H9 (cell line): ENCODE measurements at places on chromosomes 1 and 21. TPM values are rescaled to one million over a fixed set of nuclear protein-coding genes. Genes with fewer than 3 reads are reported as not detected.

GRCh38 chr1:200473698-200474371 lies 64.0 kb upstream of the ZNF281 start:
- no peaks in the 10 kb centered on the region for H3K27me3 ChIP-seq
- no peaks in the 10 kb centered on the region; the same call in 1 of the 2 replicates for H3K4me1 ChIP-seq
- no peak for DNase-seq
- H3K36me3 ChIP-seq: peaks cover 28% of the 10 kb centered on the region
- no peak overlapping the region for H3K27ac ChIP-seq

- H3K4me1 ChIP-seq: no peaks in the 10 kb centered on the region
- H3K27ac ChIP-seq: no peak overlapping the region
- H3K4me3 ChIP-seq: no peak overlapping the region
- no peaks in the 10 kb centered on the region for H3K27me3 ChIP-seq
- no peak for DNase-seq
Observed at GRCh38 chr1:100773444-100773843, 53.9 kb downstream of the VCAM1 start.

Gene ERMAP
- total RNA-seq: 4.3 and 4.5 TPM in 2 replicates

Gene ZFP69B
- 16.2 and 17.5 TPM in 2 replicates for total RNA-seq

GRCh38 chr1:161740921-161741320 lies 8.7 kb upstream of the DUSP12 start:
- H3K27ac ChIP-seq: no peak overlapping the region
- H3K4me1 ChIP-seq: peaks cover 10% of the 10 kb centered on the region; the same call in 1 of the 2 replicates
- no peak overlapping the region for H3K4me3 ChIP-seq
- no peaks in the 10 kb centered on the region for H3K27me3 ChIP-seq
- H3K36me3 ChIP-seq: no peaks in the 10 kb centered on the region

- DNase-seq: no peak
- H3K4me3 ChIP-seq: no peak overlapping the region
- H3K36me3 ChIP-seq: peaks cover 33% of the 10 kb centered on the region; the same call in 2 of the 3 replicates
- no peak overlapping the region for H3K27ac ChIP-seq
- H3K4me1 ChIP-seq: peaks cover 3% of the 10 kb centered on the region; the same call in 1 of the 2 replicates
Observed at GRCh38 chr1:39387452-39387851, 104.0 kb upstream of the BMP8A start.

DNA sequence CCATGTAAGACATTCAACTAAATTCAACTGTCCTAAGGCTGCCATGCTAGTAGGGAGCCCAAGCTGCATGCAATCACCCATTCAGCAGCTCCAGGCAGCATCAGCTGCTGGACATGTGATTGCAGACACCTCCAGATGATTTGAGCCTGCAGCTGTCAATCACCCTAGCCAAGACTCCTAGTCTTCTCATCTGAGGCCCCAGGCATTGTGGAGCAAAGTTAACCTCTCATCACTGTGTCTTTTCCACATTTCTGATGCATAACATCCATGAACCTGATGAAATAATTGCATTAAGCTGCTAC lies 5.6 kb upstream of the CDC42BPA start:
- no peaks in the 10 kb centered on the region for H3K27me3 ChIP-seq
- DNase-seq: no peak
